ENCODE measurements at places on chromosomes 3 and 15.

GRCh38 chr3:125121246-125122010 is 65.6 kb upstream of the HEG1 start:
- no peak for DNase-seq

DNA sequence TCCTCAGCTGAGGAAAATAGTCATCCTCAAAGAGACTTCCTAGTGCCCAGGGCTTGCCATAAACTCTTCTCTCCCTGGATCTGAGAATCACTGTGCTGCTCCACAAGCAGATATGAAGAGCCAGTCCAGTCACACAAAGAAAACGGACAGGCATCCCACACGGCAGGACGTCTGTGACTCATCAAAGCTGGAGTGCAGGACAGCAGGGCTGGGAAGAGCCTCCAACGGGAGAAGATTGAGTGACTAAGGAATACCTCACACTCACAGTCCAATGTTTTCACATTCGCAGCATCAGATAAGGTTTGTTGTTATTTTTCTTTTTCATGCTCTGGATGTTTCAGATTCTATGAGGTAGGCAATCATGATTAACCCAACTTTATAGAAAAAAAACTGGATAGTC is 57.8 kb downstream of the NEK10 start:
- DNase-seq: no peak

DNA sequence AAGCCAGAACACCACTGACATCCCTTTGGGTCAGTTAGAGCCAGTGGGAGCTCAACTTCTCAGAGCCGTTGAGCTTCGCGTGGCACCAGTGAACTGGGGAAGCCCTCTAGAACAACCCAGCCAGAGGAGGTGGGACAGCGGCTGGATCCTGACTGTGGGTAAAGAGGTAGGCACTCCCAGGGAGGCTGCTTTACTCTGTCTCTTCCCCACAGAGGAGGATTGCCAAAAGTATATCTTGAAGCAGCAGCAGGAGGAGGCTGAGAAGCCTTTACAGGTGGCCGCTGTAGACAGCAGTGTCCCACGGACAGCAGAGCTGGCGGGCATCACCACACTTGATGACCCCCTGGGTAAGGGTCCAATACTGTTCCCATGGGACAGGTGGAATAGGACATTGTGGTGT is 1.2 kb downstream of the MYD88 start:
- no peak for DNase-seq

DNA sequence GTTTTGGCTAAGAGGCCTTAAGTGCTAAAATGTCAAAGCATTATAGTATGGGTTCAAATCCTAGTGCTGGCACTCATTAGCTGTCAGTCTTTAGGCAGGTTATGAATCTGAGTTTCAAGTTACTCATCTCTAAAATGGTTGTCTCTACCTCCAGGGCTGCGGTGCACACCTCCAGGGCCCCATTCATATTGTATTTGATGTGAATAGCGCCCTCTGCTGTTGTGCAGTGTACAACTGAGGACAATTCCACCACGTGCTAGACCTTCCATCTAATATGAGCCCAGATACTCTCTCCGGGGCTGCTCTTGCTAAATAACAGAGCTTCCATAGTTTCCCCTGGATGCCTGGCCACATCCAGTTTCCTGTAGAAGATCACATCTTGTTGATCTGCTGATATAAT is 54.3 kb downstream of the OXNAD1 start:
- DNase-seq: no peak

DNA sequence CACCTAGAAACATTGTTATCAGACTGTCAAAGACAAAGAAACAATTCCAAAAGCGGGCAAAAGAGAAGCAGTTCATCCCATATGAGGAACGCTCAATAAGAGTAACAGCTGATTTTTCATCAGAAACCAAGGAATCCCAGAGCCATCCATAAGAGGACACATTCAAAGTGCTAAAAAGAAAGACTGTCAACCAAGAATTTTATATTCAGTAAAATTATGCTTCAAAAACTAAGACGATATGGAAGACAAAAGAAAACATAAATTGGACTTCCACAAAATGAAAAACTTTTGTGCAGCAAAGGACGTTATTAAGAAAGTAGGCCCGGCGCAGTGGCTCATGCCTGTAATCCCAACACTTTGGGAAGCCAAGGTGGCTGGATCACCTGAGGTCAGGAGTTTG is 4.0 kb downstream of the LEO1 start:
- no peak for DNase-seq

GRCh38 chr3:192219926-192220325 is 507.4 kb downstream of the FGF12 start:
- no peak for DNase-seq

- DNase-seq: no peak
Observed at GRCh38 chr15:99621767-99622166, 56.0 kb downstream of the MEF2A start.

GRCh38 chr15:59268168-59268851 is 61.7 kb downstream of the LDHAL6B start:
- DNase-seq: no peak

- no peak for DNase-seq
Observed at GRCh38 chr3:1093217-1093616, 393 bp downstream of the CNTN6 start.

DNA sequence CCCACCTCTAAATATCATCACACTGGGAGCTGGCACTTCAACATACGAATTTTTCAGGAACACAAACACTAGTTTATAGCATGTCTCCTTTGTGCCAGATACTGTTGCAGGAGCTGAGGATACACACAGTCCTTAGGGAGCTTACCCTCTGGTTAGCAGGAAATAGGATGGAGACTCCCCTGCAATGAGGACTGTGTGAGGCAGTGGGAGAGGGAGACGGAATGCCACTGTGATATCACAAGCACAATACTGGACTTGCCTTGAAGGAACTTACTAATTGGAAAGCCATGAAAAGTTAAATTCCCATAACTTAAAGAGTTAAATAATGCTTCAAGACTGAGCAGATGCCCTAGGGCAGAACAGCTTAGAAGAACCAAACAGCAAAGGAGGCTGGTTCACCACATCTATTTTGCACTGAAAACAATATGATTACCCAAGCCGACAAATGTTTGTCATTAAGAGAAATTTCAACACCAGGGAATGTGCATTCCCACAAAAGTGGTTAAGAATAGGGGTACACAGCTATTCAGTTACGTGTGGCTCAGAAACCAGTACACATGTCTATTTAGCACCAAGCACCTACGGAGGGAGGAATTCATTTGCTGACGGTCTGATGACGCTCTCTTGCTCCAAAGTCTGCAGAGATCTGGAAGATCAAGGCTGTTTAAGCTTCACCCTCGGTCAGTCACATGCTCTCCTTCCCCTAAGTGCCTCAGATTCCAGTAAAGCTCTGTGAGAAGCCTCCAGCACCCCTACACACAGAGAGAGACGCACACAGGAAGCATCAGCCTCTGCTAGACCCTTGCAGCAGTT is 5.2 kb downstream of the TBC1D2B start:
- no peak for DNase-seq

DNA sequence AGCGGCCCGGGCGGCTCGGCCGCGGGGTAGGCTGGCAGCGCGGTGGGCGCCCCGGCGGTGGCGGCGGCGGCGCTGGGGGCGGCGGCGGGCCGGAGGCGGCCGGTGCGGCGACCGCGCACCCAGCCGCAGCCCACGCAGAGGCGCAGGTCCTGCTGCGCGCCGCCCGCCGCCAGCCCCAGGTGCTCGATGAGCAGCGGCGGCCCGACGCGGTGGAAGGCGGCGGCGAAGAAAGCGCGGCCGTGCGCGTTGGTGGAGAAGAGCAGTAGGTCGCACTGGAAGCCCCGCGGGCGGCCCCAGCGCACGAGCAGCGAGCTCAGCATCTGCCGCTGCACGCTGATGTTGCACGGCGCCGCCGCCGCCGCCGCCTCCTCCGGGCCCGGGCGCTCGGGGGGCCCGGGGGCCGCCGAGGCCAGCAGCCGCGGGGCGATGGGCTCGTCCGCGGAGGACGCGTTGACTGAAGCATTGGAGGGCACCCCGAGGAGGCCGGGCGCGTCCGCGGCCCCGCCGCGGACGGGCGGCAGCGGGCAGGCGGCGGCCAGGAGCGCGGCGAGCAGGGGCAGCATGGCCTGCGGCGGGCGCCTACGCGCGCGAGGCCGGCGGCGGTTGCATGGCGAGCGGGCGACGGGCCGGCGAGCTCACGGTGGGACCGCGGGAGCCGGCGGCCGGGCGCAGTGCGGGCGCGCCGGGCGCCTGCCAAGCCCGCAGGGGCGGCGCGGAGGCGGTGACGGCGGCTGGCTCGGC is 452 bp downstream of the TMEM158 start:
- DNase-seq: no peak

DNA sequence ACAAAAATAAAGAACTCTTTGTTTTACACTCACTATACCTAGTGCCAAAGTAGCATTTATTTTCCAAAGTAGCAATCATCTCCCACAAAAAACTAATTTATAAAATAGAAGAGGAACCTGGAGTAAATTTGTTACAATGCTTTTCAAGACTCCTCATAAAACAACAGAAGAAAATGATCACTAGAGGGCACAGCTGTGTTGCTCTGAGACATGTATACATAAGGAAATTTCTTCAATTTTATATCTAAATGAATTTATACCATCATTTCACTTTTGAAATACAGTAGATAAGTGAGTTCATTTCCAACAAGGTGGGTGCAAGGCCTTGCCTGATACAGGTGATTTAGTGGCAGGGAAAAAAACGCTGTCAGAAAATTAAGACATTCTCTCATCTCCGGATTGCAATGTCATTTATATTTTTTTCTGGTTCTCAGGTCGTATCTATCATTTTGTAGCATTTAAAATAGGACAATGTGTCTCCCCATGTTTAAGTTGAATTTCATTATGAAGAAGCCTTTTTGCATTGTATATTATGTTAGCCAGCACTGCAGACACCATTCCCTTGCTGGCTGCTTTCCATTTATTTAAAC is 25.3 kb upstream of the ARHGEF26 start:
- no peak for DNase-seq

GRCh38 chr3:133943639-133944141 is 48.0 kb upstream of the RAB6B start:
- DNase-seq: no peak

DNA sequence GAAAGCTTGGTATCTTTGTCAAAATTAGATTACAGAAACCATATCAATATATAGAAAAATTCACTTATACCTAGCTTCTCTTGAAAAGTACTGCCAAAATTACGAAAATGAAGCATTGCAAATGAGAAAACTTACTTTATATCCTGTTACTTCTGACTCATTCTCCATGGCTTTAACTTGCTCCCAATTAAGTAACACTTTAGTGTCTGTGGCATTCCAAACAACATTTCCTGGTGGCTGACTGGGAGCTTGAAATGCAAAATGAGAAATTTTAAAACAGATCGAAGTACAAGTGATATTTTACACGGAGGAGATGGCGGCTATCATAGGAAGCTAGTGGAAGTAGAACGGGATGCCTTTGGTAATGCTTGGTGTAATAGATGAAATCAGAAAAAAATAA is 347.3 kb downstream of the CNTN3 start:
- no peak for DNase-seq

DNA sequence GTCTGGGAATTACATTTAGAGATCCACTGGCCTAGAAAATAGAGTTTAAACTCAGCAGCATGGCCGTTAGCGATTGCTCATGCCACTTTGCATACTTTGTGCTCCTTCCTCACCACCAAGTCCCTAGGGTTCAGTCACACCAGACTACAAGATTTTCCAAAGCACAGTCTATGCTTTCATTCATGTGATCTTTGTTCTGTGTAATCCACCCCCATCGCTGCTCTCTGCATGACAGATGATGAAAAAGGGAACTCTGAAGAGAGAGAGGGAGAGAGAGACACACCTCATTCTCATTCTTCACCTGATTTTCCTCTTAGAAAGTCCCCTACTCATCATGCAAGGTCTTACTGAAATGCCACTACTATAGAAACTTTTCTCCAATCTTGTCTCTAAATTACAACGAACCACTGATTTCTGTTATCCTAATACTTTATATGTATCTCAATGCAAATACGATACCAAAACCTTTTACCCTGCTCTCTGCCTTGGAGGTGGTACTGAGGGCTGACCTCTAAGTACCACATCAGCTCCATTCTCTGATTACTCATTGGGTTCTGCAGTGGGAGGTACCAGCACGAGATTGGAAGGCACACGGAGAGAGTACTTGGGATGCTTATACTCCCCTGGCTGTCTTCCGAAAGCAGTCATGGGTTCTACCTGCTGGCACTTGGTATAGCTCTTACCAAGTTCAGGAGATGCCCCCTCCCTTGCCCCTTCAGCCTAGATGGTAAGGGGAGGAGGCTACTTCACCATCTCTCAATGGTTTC is 1.1 kb upstream of the PARP15 start:
- no peak for DNase-seq

DNA sequence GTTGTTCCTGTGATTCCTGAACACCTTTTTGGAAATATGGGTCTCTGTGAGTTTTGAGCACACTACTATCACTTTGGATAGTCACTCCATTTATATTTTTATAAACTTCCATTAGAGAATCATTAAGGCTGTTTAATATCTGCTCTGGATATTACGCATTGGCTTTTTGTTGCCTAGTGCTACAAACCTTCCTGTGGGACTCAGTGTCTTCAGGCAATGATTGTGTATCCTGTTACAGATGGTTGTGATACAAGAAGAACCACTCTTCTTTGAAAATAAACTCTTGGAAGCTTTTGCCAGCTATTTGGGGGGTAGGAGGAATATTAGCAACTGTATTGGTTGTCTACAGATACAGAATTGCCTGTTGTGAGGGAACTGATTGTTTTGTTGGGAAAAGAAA is 15.6 kb downstream of the GCSAM start:
- no peak for DNase-seq

DNA sequence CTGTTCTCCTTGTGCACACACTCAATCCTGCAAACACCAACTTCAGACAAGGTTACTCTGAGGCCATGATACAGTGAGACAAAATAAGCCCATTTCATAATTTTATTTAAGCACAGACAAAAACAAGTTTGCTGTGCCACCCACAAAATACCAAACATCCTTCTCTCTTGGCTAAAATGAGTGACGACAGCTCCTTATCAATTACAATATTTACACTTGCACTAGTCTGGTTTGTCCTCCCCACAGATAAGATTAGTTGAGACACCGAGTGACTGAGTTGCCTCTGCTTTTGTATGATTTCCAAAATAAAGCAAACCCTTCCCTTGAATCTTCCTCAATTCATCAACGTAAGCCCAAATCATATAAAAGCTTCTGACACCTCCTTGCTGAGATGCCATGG is 233.5 kb upstream of the ATP10A start:
- no peak for DNase-seq

DNA sequence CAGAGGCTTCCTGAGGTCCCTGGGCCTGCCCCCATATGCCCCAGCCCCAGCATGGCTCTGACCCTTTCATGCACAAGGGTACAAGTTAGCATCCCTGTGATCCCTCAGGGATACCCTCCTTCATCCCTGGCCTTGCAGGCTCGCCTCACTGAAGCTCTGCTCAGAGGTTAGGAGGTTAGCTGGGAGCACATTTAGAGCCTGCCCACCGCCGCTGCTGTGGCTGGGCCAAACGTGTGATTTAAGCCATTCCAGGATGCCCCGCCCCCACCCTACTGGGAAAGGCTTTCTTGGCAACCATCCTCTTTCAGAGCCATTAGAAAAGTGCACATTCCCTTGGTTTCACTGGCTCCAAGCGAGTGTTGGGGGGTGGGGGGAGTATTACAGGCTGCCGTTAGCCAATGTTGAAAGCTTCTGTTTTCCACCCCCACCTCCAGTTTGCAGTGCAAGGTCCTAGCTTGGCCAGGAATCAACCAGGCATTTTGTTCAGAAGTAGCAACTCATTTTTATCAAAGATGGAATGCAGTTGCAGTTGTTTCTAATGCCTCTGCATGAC is 6.3 kb upstream of the HES1 start:
- no peak for DNase-seq

GRCh38 chr3:32480604-32481003 is 22.0 kb downstream of the CMTM6 start:
- DNase-seq: no peak
